Fibroblast of skin of right quadriceps (primary cell): ENCODE measurements at places on chromosomes 5 and 9.

DNA sequence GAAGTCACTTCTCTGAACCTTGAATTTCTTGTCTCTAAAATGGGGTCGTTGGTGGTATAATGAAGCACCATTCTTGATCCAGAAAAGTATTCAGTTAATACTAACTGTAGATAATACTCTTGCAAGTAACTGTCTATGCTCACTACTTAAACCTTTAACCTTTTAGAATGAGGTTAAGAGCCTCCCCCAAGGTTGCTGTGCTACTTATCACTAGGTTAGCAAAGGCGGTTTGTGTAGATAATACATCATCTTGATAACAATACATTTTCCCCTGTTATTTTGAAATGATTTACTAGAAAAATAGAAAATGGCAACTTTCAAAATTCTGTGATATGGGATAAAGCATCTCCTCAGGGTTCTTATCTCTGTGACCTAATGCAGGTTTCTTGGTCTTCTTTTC lies 12.6 kb downstream of the MAP3K1 start:
- no peak for DNase-seq

DNA sequence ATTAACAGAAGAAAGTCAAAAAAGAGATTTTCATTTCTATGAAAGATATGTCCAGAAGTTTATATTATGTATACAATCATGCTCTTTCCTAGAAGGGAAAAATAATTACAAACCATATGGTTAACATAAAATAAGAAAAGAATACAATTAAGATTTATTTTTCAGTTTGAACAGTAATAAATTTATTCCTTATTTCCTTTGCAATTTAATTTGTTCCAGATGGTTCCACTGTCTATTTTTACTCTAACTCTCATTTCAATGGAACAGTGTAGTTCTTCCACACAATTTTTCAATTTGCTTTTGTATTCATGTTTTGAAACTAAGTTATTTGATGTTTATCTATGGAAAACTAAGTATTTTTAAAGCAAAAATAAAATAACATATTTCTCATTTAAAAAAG lies 1026.3 kb downstream of the TAF11L14 start:
- no peak for DNase-seq

DNA sequence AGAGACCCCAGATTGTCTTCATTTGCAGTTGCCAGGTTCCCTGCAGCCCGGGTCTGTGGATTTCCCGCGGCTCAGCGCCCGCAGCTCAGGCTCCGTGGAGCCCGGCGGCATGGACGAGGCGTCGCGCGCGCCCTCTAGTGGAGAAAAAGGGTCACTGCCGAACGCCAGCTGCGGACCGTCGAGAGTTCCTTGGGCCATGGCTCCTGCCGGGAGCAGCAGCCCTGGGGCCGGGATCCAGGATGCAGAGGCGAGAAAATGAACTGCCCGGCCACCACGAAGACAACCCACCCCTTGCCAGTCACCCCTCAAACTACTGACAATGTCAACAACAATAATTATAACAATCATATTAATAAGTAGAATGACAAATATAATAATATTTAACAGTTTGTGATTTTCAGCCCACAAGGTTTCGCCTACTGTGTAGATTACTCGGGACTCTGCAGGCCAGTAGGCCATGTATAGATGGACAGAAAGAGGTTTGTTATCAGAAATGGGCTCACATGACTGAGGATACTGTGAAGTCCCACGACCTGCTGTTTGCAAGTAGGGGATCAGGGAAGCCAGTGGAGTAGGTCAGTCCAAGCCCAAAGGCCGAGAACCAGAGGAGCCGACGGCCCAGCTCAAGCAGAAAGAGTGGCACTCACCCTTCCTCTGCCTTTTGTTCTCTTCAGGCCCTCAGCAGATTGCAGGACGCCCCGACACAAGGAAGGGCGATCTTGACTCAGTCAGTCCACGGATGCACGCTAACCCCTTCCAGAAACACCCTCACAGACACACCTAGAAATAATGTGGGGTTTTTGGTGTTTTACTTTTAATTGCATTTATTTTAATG lies 43.1 kb downstream of the BOD1 start:
- DNase-seq, result peak; percentile 48

GRCh38 chr9:136741883-136742571 lies 713 bp downstream of the LCN10 start:
- DNase-seq, result no peak

DNA sequence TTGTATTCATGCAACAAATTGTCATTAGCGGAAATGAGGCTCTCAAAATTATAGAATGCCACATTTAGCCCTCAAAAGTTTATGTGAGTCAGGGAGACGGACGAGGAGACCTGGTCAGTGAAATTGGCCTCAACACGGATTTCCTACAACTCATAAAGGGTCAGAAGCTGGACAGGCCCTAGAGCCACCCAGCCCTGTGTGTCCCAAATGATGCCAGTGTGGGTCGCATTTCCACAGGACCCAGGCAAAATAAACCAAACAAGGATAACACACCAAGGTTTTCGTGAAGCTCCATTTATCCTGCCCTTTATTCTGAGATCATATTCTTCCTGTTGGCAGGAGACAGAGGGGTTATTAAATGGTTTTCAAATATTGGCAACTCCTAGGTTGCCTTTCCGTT lies 72.0 kb upstream of the COL5A1 start:
- DNase-seq, result no peak

DNA sequence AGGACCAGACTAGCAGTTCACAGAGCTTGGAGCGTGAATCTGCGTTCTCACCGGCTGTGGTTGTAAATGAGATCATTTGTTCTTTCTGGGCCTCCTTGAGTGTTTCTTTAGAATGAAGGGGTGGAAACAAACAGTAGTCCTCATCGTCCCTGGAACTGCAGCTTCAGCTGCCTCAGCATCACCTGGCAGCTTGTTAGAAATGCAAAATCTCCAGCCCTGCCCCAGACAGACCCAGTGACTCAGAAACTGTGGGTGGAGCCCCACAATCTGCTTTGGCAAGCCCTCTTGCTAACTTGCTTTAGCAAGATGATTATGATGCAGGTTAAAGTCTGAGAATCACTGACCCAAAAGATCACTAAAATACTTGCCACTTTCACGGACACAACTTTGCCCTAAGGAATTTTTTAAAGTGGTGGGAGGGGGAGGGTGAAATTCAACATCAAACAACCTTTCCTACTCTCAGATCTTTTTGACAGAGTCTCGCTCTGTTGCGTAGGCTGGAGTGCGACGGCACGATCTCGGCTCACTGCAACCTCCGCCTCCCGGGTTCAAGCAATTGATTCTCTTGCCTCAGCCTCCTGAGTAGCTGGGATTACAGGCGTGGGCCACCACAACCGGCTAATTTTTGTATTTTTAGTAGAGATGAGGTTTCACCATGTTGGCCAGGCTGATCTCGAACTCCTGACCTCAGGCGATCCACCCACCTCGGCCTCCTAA lies 86.0 kb downstream of the BRINP1 start:
- DNase-seq, result no peak

GRCh38 chr9:135801070-135801469 lies 99.1 kb downstream of the KCNT1 start:
- DNase-seq, result no peak

DNA sequence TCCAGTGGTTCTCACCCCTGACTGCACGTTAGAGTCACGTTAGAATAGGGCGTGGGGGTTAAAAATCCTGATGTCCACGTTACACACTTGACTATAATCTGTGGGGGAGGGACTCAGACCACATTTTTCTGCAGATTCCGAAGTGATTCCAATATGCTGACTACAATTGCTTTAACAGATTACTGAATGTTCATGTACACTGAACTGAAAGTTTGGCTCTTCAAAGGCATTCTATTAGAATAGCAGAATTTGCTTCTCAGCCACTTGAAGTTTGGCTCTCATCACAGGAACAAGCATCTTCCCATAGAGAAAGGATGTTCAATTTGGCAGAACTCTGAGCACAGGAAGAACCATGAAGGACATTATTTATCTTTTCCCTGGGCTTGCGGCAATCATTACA lies 84.5 kb downstream of the HAPLN1 start:
- peak; percentile 12 for DNase-seq

DNA sequence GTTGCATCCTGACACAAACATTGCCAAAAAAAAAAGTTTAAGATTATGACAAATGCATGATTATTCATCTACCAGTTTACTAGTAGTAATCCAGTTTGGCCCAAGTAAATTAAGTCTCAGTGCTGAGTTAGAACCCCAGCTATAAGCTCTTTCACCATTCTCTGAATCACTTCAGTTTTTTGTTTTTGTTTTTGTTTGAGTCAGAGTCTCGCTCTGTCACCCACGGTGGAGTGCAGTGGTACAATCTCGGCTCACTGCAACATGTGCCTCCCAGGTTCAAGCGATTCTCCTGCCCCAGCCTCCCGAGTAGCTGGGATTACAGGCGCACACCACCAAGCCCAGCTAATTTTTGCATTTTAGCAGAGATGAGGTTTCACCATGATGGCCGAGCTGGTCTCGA lies 1.5 kb upstream of the PCYOX1L start:
- DNase-seq, result no peak

DNA sequence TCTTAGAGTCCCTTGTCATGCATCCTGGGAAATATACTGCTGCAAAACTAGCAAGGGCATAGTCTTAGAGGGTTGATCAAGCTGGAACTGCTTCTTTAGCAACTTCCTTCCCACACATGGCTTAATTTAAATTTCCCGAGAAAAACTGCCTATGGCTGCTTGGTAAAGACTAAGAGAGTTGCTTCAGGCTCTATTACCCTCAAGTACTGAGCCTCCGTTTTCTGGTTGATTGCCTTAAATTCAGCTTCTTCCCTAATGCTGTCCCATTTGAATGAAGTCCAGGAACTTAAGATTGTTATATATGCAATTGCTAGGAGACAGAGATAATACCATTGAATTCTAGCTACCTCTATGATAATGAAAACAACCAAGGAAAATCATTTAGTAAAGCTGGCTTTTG lies 385.7 kb upstream of the CYLC2 start:
- DNase-seq, result no peak

- no peak for DNase-seq
Measured at GRCh38 chr9:7342229-7342628, 457.3 kb downstream of the DMAC1 start.

- DNase-seq, result peak; percentile 36
Measured at GRCh38 chr5:138138949-138139780, at the start of gene NME5. TSS of gene NME5 (minus strand) at chr5:138139428. CDS start at chr5:138138780, 648 bp downstream.

GRCh38 chr5:25646421-25647341 lies 1001.9 kb upstream of the CDH10 start:
- DNase-seq, result no peak

DNA sequence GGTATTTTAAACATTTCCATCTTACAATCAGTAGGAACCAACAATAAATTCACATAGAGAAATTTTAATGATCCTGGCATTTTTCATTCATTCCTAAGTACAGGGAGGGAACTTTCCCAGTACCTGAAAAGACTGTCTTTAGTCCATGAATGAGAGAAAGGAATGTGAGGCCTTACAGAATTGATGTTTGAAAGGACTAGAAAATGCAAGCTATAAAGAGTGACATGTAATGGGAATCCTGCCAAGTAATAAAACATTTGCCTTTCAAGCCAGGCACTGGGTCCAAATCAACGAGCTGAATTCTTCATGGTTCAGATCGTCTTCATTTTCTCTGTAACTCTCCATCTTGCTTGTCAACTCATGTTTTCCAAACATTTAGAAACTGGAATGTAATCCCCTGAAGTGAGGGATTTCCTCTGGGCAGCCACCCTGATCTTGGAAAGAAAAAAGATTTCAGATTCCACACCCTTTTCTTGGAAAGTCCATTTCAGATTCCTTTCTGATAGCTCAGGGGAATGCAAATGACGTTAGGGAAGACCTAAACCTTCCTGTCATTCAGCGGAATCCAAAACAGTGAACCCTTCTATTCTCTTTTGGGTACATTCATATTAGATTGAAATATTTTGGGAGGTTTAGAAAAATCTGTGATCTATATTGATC lies 315.8 kb downstream of the SH3GL2 start:
- DNase-seq, result no peak

DNA sequence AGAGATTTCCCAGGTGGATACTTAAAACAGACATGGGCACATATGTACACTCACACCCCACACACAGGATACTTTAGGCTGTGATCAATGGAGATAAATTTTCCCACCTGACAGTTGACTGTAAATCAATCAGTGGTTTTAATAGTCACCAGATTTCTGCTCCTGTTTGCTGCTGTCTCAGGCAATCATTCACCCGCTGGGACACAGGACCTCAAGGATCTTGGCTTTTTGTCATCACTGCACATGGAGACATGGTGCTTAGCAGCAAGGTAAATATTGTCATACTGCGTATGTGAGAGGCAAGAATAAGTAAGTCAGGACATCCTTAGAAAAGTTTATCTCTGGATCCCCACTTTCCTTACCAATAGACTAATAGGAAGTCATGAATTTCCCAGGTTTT lies 60.8 kb upstream of the KLF9 start:
- no peak for DNase-seq

DNA sequence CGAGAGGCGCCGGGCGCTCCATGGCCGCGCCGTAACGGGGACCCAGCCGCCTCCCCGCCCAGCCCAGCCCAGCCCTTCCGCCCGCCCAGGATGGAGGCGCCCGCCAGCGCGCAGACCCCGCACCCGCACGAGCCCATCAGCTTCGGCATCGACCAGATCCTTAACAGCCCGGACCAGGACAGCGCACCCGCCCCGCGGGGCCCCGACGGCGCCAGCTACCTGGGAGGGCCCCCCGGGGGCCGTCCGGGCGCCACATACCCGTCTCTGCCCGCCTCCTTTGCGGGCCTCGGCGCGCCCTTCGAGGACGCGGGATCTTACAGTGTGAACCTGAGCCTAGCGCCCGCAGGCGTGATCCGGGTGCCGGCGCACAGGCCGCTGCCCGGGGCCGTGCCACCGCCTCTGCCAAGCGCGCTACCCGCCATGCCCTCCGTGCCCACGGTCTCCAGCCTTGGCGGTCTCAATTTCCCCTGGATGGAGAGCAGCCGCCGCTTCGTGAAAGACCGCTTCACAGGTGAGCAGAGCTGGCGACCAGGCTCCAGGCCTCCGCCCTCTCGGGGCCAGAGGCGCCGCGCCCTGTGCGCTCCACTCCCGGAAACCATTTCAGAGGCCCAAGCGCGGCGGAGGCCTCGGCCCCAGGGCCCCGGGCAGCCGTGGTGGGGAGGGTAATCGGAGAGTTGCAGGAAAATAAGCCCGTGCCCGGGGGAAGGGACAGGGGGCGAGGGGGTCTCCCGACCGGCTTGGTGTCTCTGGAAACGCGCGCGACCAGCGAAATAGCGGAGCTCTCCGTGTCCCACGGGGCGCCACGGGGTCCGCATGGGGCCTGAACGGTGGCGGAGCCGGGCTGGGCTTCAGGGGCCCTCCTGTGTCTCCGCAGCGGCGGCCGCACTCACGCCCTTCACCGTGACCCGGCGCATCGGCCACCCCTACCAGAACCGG lies 496 bp downstream of the TLX3 start:
- DNase-seq, result no peak

DNA sequence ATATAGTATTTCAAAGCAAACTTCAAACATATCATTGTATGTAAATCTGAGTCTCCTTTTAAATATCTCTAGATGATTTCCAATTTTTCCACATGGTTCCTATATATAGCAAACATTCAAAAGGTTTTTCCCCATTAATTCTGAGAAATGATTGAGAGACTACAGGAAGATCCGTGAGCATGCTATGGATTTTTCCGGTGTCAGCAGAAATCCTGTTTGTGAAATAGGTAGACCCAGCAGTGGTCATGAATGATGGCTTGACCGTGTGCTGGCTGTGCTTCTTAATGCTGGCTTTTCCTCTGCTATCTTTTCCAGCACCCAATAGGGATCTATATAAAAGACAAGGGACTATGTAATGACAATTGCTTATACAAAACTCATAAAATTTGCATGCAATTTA lies 485.3 kb downstream of the PSAT1 start:
- no peak for DNase-seq

- no peak for DNase-seq
Measured at GRCh38 chr5:135025730-135026644, 8.0 kb downstream of the PITX1 start.

GRCh38 chr9:14868772-14869583 lies 41.2 kb downstream of the FREM1 start:
- no peak for DNase-seq

GRCh38 chr5:2919310-2920018 lies 168.0 kb upstream of the IRX2 start:
- DNase-seq, result no peak
